ENCODE measurements at places on chromosomes 5 and 9.

DNA sequence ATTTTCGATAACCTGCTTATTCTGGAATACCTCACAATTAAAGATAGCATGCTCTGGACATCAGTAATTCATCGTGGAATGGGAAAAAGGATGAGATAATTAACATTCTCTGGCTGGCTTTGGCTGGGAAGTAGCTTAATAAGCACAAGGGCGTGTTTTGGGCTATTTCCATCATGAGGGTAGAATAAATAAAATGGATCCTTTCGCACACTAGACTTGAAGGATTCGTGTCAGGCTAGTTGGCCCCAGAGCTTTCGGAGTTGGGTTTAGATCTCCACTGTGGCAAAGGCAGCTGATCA, 151.2 kb upstream of the ADRA1B start:
- DNase-seq: no peak

- no peak for DNase-seq
Observed at GRCh38 chr9:19410594-19410993, 1.8 kb downstream of the ACER2 start.

DNA sequence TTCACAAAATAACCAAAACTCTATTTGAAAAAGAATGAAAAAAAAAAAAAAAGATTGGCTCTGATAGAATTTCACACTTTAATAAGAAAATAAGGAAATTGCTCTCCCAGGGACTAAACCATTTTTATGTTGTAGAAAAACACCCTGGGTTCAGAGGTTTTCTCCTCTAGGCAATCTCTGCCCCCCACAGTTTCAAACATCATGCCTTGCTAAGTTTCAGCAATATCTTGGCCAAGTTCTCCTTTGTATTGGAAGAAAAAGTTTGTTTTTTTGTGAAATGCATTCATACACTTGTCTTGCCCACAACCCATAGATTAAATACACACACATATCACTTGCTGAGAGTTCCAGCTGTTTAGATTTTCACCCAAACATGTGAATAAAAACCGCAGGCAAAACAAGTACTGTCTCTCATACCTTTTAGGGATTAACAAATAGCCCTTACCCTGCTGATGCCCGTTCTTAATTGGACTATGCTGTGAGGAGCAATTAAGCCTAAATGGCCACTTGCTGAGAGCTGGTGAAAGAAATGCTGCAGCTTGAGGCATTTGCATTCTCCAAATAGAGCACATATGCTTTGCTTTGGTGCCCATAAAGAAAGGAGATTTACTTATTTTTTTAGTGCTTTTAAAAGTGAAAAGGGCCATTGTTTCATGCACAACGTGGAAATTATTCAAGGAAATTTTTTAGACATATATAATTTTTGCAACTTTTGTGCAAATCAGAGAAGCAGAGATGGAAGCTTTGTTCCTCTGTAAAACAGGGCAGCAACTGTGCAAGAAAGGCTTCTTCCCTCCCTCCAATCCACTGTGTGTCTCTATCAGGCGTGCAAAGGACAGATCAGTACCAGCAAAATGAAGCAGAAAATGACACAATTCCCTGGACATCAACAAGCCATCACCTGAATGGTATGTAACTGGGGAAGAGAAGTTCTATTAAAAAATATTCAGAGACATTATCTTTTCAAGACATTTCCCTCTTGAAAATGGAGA, 262.4 kb upstream of the KIF2A start:
- DNase-seq: no peak

GRCh38 chr9:117245175-117245829, 169.6 kb downstream of the ASTN2 start:
- DNase-seq: no peak

DNA sequence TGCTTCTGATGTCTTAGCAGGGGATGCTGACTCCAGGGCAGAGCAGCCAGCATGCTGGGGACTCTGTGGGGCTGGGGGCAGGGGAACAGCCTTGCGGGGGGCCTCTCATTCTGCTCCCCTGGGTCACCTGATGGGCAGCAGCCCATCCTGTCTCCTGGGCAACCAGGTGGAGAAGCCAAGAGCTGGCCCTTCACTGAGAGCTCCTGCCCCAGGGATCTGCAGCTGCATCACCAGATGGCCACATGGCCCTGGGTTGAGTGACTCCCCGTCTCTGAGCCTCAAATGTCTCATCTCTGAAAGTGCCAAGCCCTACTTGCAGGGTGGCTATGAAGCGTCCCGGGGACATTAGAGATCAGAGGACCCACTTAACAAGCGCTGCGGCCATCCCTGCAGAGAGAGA, 49.1 kb downstream of the LRSAM1 start:
- DNase-seq: no peak

DNA sequence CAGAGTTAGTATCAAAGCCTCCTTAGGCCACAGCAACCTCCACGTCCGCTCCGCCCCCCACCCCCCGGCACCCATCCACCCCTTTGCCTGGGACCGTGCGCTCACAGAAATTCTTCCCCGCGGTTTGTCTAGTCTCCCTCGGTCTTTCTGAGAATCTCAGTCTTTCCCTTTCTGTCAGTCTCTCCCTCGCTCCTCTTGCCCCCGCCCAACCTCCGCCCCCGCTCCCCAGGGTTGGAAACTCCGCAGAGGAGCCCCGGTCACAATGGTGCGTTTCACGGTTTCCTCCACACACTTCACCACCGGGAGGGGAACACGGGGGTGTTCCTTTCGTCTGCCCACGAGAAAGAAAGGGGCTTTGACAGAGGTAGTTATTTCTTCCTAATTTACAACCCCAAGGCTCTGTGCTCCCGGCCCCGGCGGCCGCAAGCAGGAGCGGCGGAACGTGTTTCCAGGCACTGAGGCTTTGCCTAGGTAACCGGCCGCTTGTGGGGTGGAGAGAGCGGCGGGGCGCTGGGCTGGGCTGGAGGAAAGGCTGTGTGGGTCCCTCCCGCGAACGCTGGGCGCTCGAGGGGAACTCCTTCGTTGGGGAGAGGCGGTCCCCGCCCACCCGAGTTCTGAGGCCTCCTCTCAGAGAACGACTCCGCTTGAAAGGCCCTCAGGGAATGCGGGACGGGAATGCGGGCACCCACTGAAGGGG, 2.1 kb downstream of the NR4A3 start:
- peak; percentile 63 for DNase-seq

- no peak for DNase-seq
Observed at GRCh38 chr5:54529565-54529964, 12.0 kb downstream of the SNX18 start.

DNA sequence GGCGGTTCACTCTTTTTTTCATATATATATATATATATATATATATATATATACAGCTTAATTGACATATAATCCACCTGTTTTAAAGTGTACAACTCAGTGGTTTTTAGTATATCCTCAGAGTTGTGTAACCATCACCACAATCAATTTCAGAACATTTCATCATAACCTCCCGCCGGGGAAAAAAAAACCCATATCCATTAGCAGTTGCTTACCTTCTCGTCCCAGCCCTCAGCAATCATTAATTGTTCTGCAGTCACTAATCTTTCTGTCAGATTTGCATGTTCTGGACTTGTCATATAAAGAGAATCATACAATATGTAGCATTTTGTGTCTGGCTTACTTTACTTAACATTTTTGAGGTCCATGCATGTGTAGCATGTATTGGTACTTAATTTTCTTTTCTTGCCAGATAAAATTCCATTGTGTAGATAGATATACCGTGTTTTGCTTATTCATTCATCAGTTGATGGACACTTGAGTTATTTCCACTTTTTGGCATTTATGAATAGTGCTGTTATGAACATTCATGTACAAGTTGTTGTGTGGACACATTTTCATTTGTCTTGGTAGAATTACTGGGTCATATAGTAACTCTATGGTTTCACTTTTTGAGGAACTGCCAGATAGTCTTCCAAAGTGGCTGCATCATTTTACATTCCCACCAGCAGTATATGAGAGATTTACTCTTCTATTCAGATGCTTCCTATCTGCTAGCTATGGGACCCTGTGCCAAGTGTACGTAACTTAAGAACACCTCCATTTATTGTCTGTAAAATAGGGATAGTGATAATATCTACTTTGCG, 3.5 kb upstream of the RNF145 start:
- no peak for DNase-seq

DNA sequence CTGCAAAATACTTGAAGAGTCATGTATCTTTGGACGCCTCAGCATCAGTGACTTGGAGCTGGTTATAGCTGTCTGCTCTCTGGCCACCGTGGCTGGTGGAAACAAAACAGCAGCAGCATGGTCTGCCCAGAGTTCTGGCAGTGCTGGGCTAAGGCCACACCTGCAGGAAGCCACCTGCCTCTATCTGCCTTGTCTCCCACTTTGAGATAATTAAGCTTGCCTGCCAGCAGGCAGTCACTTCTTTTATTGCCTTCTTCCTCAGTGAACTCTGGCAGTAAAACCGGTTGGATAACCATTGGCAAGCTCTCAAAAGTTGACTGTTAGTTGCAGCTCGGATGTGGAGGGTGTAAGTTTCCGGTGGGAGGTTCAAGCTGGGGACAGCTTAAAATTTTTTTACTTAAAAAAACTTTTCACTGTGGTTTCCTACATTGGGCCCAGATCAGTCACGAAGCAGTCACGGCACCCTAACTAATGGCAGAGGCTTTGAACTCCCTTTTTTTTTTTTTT, 4.9 kb downstream of the SMIM3 start:
- no peak for DNase-seq

DNA sequence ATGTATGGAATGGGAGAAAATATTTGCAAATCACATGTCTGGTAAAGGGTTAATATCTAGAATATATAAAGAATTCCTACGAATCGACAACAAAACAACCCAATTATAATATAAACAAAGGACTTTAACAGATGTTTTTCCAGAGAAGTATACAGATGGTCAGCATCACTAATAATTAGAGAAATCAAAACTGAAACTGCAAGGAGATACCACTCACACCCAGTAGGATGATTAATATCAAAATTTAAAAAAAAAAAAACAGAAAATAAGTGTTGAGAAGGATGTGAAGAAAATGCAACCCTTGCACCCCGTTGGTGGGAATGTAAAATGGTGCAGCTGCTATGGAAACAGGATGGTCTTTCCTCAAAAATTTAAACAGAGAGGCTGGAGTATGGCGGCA, 34.6 kb upstream of the F2R start:
- no peak for DNase-seq

GRCh38 chr9:105118636-105119035, 125.8 kb upstream of the SLC44A1 start:
- no peak for DNase-seq

DNA sequence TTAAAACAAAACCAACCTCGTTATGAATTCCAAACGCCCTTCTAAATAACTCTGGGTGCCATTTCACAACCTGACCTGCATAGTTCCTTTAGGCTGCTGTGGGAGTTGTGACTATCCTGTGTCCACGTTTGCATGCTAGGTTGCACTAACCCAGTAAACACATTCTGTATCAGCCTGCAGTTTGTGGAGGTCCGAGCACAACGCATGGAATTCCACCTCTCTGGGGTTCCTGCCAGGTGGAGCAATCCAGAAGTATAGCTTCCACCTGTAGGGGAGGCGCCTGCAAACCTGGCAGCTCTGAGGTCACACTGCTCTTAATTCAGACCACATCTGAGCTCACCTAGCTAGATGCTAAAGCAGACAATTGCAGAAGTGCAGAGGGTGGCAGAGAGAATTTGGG, 57.2 kb downstream of the MARCHF3 start:
- no peak for DNase-seq

GRCh38 chr5:52751137-52751536, 36.6 kb upstream of the ITGA1 start:
- DNase-seq: no peak

GRCh38 chr5:75368391-75368790, 31.4 kb downstream of the HMGCR start:
- no peak for DNase-seq

DNA sequence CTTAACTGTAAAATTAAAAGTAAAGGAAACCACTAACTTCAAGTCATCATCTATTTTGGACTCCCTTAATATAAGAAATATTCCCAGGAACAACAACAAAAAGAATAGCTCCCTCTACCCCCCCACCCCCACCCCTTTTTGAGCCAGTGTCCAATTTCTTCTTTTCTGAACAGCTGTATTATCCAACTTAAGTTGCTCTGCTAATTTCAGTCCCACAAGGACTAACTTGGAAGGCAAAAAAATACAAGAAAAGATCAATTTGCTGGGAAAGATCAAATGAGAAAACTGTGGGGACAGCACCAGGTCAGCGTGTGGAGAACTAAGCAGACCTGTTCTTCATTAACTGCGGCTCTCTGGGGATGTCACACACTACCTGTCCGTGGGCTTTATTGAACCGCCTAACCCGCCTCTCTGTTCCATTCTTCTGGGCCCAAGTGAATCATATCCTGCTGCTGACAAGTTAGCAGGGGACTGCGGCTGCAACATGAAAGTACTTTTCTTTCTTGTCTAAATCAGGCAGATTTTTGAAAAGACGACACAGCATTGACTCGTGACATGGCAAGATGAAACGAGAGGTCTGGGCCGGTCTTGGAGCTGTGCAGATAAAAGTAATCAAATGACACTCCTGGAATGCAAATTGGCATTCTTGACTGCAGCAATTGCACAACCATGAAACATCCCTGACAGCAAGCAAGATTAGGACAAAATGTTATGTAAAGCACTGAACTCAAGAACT, 2.7 kb downstream of the BNC2 start:
- peak; percentile 10 for DNase-seq

DNA sequence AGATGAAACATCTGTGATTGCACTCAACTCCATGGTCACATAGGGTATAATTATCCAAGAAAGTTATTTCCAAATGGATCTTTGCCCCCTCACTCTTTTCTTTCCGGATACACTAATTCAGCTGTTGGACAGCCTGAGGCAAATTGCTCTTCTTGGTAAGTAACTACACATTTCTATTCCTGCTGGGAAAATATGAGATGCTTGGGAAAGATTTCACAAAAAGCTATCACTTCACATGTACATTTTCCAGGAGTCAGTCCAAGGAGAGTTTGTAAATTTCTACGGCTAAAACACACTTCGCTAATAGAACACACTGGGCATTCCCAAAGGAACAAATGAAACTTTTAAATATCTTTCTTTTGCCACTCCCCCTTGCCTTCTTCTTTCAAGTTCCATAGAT, 123.0 kb upstream of the GRIA1 start:
- DNase-seq: no peak

- no peak for DNase-seq
Observed at GRCh38 chr9:26567976-26568375, 324.6 kb downstream of the CAAP1 start.

DNA sequence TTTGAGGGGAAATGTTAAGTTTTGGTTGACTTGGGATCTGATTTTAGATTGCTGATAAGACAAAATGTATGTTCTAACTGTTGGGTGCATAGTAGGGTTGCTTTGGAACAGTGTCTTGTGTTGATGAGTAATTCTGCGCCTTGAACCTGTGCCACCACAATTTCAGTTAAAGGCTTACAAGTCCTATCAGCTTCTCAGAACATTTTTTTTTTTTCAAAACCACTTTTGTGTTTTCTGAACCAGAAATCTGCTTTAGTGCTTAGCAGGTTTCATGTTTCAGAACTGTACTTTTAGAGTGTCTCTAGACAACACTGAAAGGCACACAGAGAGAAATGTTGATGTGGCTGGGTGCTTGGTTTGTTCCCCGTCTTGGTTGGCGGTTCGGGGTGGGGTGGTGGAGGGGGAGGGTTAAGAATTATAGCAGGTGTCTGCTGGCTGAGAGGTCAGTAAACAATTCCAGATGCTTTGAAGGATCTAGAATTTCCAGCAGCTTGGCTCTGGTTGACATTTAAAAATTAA, 84.6 kb downstream of the ANKRD55 start:
- DNase-seq: peak; percentile 45

All from nephron progenitor cell (in vitro differentiated cells).